Inflammatory macrophage (primary cell): ENCODE measurements at places on chromosomes 1 and 21.

DNA sequence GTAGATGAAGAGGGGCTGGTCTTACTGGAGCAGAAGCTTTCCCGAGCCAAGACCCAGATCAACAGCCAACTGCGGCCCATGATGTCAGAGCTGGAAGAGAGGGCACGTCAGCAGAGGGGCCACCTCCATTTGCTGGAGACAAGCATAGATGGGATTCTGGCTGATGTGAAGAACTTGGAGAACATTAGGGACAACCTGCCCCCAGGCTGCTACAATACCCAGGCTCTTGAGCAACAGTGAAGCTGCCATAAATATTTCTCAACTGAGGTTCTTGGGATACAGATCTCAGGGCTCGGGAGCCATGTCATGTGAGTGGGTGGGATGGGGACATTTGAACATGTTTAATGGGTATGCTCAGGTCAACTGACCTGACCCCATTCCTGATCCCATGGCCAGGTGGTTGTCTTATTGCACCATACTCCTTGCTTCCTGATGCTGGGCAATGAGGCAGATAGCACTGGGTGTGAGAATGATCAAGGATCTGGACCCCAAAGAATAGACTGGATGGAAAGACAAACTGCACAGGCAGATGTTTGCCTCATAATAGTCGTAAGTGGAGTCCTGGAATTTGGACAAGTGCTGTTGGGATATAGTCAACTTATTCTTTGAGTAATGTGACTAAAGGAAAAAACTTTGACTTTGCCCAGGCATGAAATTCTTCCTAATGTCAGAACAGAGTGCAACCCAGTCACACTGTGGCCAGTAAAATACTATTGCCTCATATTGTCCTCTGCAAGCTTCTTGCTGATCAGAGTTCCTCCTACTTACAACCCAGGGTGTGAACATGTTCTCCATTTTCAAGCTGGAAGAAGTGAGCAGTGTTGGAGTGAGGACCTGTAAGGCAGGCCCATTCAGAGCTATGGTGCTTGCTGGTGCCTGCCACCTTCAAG, 57.3 kb downstream of the LAMC2 start:
- peak; percentile 83 for DNase-seq

GRCh38 chr1:8660411-8660828, 157.0 kb downstream of the RERE start:
- DNase-seq: peak; percentile 22

- DNase-seq: no peak
Observed at GRCh38 chr1:246261639-246262038, 245.4 kb downstream of the SMYD3 start.

DNA sequence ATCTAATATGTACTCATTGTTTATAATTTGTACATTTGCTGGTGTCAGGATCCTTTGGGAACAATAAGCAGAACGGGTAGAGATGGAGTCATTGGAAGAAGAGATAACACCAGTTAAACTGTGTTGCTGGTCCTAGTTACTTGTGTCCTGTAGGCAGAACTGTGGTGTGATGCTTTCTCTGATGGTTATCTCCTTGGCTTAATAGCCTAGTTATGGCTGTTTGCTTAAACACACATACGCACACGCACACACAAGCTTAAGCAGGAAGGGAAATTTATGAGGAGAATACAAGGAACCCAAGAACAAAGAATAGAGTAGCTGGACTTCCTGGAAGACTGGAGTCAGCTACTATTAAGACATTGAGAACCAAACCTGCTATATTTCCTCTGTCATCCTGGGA, 5.7 kb upstream of the PKN2 start:
- DNase-seq: no peak

- no peak for DNase-seq
Observed at GRCh38 chr1:235017719-235018118, 110.9 kb downstream of the TOMM20 start.

DNA sequence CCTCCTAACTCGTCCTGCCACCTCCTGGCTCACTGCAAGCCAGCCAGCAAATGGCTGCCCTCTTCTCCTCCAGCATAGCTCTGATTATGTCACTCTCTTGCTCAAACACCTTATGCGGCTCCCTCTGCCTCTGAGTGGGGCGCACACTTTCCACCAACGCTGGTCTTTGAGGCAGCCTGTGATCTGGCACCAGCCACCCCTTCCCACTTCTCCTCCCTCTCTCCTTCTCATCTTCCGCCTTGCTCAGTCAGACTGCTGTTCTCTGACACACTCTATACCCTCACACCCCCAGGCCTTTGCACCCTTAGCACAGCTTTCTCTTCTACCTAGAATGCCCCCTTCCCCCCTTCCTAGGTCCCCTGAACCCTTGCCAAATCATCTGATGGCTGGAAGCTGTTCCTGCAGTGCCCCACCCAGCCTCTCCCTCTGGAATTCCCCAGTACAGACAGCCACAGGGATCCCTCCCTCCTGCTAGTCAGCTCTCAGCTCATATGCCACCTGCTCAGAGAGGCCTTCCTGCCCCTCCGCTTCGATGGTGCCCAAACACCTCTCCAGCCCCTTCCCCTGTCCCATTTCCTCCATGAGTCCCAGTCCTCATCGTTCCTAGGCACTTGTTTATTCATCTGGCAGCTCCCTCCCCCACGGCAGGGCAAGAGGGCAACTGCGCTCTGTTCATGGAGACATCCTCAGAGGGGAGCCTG, 21.7 kb upstream of the PEF1 start:
- no peak for DNase-seq

- peak; percentile 15 for DNase-seq
Observed at GRCh38 chr1:33435096-33435820, 4.4 kb upstream of the PHC2 start.

GRCh38 chr1:52572387-52572786, 19.5 kb upstream of the TUT4 start:
- DNase-seq: no peak

DNA sequence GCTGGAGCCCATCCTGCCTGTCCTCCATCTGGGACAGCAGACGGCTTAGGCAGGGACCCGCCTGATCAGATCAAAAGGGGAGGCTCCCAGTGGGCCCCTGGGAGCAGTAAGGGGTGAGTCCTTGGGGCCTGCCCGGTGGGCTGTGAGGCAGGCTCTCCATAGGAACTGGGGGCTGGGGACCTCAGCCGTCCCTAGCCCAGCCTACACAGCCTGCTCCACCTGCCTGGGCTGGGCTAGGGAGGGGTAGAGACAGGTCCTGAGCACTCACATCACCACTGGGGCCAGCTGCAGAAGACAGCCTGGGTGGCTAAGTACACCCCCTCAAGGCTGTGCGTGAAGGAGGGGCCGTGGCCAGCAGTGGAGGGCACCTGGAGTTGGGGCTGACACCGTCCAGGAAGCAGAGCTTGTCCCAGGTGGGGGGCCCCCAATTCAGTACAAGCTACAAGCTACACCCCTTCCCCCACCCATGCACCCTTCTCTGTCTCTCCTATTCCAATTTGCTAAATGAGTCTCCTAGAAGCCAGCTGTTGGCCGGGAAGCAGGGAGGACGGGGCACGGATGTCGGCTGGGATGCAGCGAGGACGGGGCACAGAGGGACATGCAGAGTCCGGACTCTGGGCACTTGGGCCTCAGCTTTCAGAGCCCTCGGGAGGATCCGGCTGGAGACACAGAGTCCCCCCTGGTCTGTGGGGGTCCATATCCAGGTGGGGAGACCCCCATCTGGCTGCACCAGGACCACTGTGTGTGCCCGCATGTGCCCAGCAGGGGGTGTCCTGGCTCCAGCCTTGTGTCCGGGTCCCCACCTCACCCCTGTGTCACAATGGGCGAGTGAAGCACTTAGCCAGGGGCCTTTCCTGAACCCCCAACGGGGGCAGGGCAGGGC, 1.7 kb downstream of the ISG15 start:
- no peak for DNase-seq

- no peak for DNase-seq
Observed at GRCh38 chr1:170305777-170306512, 160.2 kb downstream of the NTMT2 start.

GRCh38 chr1:22024485-22025367, 23.3 kb downstream of the CELA3A start:
- peak; percentile 62 for DNase-seq

DNA sequence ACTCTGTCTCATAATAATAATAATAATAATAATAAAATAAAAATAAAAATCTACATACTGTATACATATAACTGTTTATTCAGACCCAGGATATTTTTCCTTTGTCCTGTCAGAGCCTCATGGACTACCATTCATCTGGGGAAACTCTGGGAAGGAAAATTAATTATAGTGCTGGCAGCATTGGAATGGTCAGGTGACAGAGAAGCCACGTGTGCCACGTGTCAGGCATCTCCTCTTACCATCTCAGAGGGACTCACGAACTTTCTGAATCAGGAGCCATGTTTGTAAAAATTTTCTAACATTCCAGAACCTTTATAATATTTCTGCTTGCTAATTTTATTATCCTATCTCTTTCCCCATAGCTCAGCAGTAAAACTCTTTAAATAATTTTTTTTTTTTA, 97.8 kb upstream of the HNRNPU start:
- no peak for DNase-seq

- DNase-seq: no peak
Observed at GRCh38 chr1:47855230-47855629, 142.0 kb downstream of the TRABD2B start.

DNA sequence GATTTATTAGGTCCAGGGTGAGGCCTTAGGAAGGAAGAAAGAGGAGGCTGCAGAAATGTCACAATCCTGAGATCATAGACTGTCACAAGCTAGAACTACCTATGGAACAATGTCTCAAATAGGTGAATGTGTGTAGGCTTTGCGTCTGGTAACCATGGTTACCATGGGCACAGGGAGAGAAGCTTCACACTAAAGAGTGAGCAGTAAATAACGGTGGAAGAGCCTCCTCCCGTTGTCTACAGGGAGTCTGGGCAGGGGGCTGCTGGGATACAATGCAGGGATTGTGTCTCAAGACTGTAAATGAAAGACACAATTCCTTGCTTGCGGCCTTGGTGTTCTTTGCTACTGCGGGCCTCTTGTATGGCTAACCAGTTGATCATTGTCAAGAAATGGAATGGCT, 28.2 kb upstream of the KCNJ6 start:
- DNase-seq: no peak

- DNase-seq: no peak
Observed at GRCh38 chr1:238221738-238222137, 331.0 kb upstream of the ZP4 start.

DNA sequence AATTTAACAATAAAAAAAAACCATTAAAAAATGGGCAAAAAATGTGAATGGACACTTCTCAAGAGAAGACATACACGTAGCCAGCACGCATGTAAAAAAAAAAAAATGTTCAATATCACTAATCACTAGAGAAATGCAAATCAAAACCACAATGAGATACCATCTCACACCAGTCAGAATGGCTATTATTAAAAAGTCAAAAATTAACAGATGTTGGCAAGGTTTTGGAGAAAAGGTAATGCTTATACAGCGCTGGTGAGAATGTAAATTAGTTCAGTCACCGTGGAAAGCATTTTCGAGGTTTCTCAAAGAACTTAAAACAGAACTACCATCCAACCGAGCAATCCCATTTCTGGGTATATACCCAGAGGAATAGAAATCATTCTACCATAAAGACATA, 1091.5 kb upstream of the B3GALT2 start:
- DNase-seq: no peak

- DNase-seq: no peak
Observed at GRCh38 chr1:172117800-172118199, 276.5 kb downstream of the DNM3 start.

GRCh38 chr1:2172012-2172411, 22.6 kb downstream of the FAAP20 start:
- no peak for DNase-seq

GRCh38 chr1:47593013-47593568, 155.2 kb downstream of the FOXD2 start:
- no peak for DNase-seq
